Omental fat pad (tissue), 4 donors: ENCODE measurements at places on chromosomes 2 and 18.

DNA sequence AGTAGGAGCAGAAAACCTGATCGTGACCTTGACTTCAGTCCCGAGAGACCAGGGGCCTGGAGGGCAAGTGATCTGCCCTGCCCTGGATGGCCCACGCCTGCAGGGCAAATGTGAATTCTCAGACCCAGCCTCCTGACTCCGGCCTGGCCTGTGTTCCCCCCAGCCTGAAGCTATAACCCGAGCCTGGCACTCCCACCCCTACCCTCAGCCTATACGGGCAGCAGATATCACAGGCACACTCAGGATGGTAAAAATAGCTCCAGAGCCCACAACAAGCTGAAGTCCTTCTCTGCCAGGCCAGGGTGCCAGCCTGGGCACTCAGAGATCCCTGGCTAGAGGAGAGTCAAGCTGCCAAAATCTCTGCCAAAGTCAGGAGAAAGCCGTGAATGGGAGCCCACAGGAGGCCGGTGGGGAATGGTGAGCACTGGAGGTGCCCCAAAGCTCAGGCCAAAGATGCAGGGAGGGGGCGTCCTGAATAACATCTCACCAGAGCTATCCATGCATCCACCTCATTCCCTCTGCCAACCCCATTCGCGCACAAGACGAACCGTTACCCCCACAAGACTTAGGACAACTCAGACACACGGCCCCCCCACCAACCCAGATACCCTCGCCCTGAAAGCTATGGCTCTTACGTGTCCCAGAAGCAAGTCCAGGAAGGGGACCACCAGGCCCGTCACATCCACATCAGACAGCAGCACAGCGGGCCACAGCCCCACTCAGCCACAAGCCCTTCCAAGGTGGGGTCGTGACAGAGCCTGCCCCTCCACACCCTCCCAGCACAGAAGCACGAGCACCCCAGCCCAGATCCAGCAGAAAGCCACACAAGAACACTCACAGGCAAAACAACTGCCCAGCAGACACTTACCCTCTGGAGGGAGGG lies 144.9 kb downstream of the TNS1 start:
- DNase-seq, result no peak

GRCh38 chr2:821546-821945 lies 129.1 kb upstream of the SNTG2 start:
- no peak for DNase-seq

DNA sequence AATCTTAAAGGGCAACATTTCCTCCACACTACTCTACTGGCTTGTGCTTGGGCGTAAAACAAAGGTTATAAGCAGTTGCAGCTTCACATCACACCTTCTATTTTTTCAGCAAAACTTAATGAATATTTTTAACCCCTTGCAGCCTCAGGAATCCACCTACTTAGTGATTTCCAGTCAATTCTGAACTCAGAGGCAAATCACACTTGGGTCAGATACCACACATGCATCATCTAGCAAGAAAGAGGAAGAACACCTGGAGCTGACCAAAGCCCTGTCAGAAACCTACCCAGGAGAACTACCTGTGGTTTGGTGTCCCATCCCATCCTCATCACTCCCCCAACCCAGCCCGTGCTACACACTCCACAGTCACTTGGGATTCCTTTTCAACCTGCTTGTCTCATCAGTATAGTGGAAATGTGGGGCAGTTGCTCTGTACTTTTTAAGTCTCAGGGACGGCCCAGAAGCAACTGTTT lies 25.5 kb downstream of the PIAS2 start:
- DNase-seq, result no peak

GRCh38 chr2:37912056-37912455 lies 13.0 kb upstream of the RMDN2 start:
- DNase-seq, result no peak

DNA sequence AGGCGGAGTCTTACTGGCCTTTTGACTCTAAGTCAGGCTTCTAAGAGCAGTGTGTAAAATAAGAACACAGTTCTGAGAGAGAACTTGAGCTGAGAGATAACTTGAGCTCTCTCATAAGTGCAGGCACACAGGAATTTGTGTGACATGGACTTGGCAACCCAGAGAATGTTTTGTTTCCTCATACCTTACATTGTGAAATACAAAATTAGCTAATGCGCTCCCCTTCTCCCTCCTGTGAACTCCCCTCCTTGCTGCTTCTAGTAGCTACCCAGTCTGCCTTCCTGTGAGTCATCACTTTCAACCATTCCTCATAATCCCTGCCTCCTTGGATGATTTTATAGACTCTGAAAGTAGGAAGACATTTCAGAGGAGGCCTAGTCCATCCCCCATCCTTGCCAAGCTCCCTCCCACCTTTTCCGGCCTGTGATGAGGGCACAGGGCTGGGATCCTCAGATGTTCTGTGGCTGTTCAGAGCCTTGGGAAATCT lies 22.6 kb downstream of the FER1L5 start:
- DNase-seq, result no peak

DNA sequence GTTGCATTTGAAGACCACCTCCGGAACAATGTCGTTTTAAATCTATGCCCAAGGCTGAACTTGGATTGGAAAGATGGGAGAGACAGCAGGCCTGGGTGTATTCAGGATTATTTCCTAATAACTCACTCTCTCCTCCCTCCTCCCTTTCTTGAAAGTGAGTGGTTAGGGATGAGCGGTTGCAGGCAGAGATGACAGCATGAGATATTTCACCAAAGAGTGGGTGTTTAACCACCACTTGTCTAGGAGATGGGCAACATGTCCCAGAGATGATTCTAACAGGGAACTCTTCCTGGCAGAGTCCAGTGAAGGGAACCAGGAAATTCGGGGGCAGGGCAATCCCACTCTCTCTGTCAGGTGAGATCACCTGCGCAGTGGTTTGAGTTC lies 123.2 kb downstream of the KCTD1 start:
- DNase-seq, result no peak

DNA sequence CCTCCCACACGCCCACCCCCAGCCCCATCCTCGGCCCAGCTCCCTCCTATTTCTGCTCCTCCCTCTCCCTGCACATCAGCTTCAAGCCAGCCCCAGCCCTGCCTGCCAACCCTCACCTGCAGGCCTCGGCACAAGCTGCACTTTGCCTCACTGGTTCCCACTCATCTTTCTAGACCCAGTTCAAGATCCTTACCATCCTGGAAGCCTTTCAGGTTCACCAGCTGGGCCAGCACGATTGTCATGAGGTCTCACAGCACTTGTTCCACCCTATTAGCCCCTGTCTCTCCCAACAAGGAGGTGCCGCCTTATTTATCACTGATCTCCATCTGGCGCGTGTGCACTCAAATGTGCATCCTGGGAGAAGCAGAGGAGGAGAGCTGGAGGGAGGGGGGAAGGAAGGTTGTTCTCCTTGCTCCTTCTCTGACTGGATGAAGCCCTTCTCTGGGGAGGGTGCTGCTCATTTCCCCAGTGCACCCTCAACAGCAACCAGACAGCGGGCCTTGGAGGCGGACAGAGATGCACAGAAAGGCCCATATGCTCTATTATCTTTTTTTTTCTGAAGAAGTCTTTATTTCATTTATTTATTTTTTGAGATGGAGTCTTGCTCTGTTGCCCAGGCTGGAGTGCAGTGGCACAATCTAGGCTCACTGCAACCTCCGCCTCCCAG lies 15.5 kb upstream of the BIN1 start:
- no peak for DNase-seq

DNA sequence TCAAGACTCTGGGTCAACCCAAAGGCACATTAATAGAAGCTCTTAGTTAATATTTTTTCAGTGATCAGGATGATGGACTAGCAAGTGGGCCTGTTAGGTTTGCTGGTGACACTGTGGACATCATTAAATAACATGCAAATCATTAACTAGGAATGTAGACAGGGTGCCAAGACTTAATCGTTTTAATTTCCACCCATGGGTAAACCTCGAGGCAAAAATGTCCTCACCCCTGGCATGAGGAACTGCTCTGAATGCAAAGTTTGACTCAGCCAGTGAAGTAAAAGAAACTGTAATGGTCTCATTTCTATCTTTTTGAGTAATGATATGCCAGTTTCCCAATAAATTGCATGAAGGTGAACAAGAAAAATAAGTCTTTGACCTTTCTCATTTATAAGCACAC lies 152.6 kb upstream of the MEX3C start:
- DNase-seq, result no peak

GRCh38 chr2:200471324-200471848 lies 38.5 kb downstream of the KCTD18 start:
- no peak for DNase-seq

GRCh38 chr2:199471443-199472057 lies 13.8 kb upstream of the SATB2 start:
- DNase-seq, result no peak

DNA sequence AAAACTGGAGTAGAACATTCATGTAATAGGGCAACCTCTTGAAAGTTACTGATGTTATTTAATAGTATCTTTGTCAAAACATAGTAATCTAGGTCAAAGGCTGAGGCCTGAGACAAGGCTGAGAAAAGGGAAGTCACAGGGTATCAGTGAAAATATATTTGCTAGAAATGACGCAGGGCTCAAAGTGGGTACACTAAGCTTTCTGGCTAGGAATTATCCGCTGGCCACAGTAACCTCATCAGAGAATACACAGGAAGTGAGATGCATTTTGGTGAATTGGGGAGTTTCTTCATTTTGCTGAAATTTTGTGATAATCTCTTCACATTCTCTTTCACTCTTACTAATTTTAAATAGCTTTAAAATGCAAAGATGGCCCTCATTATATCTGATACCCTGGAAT lies 206.8 kb downstream of the OTX1 start:
- DNase-seq, result no peak

- DNase-seq, result no peak
These were observed 115.1 kb downstream of the NAB1 start for GRCh38 chr2:190763901-190764514.

GRCh38 chr18:50982802-50983179 lies 15.0 kb downstream of the ELAC1 start:
- DNase-seq, result no peak

DNA sequence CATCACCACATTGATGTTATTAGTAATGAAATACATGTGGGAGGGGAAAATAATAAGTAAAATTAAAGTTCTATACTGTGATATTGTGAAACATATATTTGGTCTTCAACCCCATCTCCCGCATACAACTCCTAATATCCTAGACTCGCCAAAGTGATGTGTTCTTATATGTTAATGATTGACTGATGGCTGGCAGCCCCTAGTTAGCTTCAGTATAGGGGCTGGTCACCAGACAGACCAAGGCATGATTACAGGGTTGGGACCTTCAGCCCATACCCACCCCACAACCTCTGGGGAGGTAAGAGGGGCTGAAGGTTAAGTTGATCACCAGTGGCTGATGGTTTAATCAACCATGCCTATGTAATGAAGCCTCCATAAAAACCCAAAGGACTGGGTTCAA lies 28.1 kb upstream of the MREG start:
- DNase-seq, result no peak

GRCh38 chr18:76522122-76522503 lies 27.1 kb upstream of the ZNF516 start:
- DNase-seq, result no peak

DNA sequence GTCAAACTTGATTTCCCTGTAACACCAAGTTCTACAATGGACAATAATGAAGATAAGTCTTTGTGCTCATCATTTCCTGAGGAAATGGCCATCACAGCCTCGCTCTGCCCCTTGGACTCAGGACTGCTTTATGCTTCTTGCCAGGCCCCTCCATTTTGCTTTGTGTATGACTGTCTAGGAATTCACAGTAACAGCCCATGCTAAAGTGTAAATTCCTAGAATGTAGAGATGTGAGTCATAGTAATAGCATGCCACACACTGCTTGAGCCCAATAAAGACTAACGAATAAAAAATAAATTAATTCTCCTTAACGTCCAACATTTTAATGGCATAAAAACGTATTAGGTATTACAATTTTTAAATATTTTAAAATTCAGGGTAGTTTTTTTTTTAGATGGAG lies 226.5 kb downstream of the PID1 start:
- no peak for DNase-seq

- no peak for DNase-seq
These were observed 67.5 kb upstream of the BZW1 start for GRCh38 chr2:200744201-200744602.

- no peak for DNase-seq
These were observed 151.0 kb upstream of the DAPL1 start for GRCh38 chr2:158644139-158644538.

DNA sequence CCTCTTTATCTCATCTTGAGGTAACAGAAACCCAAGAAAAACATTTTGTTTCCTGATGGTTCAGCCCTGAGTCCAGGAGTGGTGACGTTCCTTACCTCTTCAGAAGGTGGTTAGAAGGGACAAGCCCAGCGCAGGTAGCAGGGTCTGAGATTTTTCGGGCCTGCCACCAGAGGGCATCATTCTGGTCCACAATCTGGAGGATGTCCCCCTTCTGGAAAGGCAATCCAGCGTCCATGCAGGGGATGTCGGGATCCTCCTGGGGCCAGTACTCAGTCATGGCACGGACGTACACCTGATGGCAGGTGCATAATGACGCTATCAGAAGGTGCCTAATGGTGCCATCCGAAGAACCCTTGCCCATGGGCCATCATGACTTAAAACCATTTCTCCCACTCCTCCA lies 17.7 kb downstream of the MPP4 start:
- DNase-seq, result no peak

DNA sequence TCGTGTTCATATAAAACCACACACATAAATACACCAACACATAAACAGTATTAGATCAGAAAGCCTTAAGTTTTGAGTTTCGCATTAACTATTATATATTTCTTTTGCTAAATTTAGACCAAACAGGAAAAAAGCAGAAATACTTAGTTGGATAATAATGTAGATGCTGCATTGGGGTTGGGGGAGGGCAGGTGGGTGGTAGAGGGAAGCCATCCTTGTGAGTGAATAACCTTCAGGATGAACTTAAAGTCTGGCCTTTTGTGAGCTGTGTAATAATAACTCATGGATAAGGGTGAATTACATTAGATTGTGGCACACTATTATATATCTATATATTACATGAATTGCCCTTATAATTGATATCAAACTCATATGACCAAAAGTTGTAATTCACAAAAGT lies 174.7 kb downstream of the WDR7 start:
- DNase-seq, result no peak

DNA sequence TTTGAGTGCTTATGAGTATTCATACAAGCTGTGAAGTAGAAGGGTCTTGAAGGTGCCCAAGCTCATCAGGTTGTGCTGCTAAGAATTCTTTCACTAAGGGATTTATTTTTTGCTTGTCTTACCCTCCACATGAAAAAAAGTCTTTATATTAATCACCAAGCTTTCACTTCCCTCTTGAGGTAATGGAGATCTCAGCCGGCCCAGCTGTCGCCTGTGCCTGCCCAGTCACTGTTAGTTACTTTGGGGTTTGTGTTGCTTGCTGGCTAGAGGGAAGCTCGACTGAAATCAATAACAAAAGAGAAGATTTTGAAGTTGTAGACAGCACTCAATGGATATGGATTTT lies 21.9 kb downstream of the MC2R start:
- DNase-seq, result no peak

DNA sequence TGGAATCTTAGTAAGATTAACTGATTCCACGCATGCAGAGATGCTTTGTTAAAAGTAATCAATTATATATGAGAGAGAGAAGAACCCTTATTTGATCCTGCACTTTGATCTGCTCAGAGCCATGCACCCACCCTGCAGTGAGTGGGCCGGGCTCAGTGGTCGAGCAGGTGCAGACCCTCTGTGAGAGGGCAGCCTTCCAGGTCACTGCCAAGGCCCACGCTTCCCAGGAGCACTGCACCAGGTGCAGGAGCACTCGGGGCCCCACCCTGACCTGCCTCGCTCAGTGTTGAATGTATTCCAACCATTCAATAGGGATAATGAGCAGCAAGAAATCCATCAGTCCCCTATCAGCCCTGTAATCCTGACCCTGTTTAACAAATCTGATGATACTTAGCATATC lies 126.9 kb downstream of the TMEM200C start:
- no peak for DNase-seq

GRCh38 chr2:216056739-216057138 lies 24.9 kb downstream of the PECR start:
- DNase-seq, result no peak

GRCh38 chr2:19643117-19643518 lies 258.7 kb downstream of the TTC32 start:
- DNase-seq, result no peak
